Thoracic aorta (tissue), 2 donors: ENCODE measurements at places on chromosomes 16 and 17. TPM values are rescaled to one million over a fixed set of nuclear protein-coding genes. Genes with fewer than 3 reads are reported as not detected.

DNA sequence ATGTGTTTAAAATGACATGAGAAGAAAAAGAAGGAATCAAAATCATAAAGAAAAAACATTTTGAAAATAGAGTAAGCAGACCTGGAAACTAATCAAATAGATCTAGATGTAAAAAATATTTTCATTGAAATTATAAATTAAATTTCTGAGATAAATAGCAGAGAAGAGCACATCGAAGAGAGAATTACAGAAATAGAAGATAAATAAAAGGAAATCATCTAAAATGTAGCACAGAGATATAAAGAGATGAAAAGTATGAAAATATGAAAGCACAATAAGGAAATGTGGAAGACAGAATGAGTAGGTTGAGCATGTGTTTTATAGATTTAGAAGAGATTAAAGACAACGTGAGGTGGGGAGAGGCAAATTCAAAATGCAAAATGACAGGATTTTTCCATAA lies 130.9 kb upstream of the SEC14L1 start:
- no peaks in the 10 kb centered on the region for H3K27me3 ChIP-seq
- DNase-seq = no peak
- H3K4me3 ChIP-seq = no peak overlapping the region
- no peaks in the 10 kb centered on the region for H3K36me3 ChIP-seq

- H3K4me3 ChIP-seq = no peak overlapping the region
- no peaks in the 10 kb centered on the region for H3K27me3 ChIP-seq
- no peak for DNase-seq
- no peaks in the 10 kb centered on the region for H3K4me1 ChIP-seq
- H3K27ac ChIP-seq = no peak overlapping the region
Measured at GRCh38 chr16:67685388-67686112, 18.9 kb downstream of the C16orf86 start.

DNA sequence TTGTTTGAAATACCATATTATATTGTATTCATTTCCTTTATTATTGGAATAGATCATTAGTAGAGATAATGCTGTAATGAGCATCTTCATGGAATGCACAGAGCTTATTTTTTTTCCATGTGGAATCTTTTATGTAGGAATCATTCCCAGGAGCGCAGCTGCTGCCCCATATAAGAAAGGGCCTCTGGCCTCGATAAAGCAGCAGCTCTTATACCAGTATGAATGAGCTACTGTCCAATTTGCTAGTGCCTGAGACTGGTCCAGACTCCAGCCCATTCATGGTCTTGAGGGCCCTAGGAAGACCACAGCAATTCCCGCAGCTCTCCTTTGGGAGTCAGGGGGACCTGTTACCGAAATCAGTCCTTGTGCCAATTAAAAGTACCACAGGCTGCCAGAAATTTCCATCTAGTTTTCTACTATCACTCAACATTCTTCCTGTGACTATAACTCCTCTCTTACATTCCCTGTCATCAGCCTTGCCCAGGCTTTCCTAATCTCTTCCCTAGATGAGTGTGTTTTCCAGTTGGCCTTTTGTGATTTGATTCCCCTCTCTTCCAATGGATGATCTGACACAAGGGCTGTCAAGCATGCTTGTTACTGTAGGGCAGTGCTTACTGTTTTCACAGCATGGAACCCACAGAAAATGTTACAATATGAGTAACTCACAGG lies 1.9 kb downstream of the ZNF843 start:
- H3K4me3 ChIP-seq = no peak overlapping the region
- no peaks in the 10 kb centered on the region for H3K4me1 ChIP-seq
- H3K36me3 ChIP-seq = no peaks in the 10 kb centered on the region
- H3K27ac ChIP-seq = no peak overlapping the region
- DNase-seq = no peak

DNA sequence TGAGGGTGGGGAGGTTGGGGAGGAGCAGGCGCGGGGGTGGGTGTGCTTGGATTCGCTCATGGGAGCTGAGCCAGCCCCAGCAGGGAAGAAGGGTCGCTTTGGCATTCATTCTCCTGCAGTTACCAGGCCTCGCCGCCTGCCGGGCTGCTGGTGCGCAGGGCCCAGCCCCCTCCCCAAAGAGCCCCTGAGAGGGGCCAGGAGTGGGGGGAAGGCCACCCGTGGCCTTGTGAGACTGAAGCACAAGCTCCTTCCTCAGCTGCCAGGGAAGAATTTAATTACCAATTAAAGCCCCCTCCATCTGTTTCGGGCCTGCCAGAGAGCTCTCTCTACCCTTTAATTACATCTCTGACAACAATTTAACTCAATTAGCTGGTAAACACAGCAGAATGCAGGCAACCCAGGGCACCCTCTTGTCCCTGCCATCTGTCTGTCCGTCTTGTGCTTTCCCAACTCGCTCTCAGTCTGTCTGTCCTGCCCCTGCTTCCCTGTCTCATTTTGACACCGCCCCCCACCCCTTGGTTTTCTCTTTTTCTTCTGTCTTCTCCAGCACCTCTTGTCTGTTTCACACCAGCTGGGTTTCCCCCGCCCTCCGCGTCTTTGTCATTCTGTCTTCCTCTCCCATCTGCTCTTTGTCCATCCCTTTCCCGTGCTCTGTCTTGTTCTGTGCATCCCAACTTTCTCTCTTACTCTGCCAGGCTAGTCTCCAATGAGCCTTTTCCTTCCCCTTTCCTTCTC lies 32.7 kb downstream of the CDK5RAP3 start:
- no peak for DNase-seq
- H3K27me3 ChIP-seq = no peaks in the 10 kb centered on the region
- H3K4me1 ChIP-seq = peaks cover 8% of the 10 kb centered on the region
- no peak overlapping the region for H3K4me3 ChIP-seq

- no peak for DNase-seq
- no peak overlapping the region for H3K27ac ChIP-seq
- no peaks in the 10 kb centered on the region for H3K4me1 ChIP-seq
Measured at GRCh38 chr17:48491527-48492273, 39.1 kb downstream of the HOXB1 start.

GRCh38 chr17:78532922-78533640 lies 44.1 kb downstream of the DNAH17 start:
- no peak for DNase-seq
- H3K27ac ChIP-seq = no peak overlapping the region
- H3K36me3 ChIP-seq = no peaks in the 10 kb centered on the region
- no peaks in the 10 kb centered on the region for H3K4me1 ChIP-seq
- no peaks in the 10 kb centered on the region for H3K27me3 ChIP-seq

The TBX21 gene
- 1.8 TPM for total RNA-seq

The SLC38A7 gene
- total RNA-seq = 19.5 TPM

The MYL11 gene
- 0.81 TPM for total RNA-seq
